ENCODE measurements at places on chromosomes 1 and 21.

DNA sequence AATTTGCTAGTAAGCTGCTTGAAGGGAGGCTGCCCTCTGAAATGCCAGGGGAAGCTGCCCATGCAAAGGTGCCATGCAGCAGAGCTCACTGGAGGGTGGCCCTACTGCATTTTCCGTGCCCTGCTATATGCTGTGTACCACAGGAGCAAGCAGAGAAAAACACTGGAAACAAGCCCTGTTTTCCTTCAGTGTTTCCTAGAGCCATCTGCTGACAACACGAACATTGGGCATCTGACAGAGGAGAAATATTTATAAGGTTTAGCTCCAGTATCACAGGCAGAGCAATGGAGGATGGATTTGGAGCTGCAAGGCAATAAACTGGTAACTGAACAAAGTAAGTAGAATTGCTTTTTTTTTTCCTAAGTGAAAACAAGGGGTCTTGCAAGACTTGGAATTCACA, 198.4 kb downstream of the USP25 start:
- no peak for DNase-seq

DNA sequence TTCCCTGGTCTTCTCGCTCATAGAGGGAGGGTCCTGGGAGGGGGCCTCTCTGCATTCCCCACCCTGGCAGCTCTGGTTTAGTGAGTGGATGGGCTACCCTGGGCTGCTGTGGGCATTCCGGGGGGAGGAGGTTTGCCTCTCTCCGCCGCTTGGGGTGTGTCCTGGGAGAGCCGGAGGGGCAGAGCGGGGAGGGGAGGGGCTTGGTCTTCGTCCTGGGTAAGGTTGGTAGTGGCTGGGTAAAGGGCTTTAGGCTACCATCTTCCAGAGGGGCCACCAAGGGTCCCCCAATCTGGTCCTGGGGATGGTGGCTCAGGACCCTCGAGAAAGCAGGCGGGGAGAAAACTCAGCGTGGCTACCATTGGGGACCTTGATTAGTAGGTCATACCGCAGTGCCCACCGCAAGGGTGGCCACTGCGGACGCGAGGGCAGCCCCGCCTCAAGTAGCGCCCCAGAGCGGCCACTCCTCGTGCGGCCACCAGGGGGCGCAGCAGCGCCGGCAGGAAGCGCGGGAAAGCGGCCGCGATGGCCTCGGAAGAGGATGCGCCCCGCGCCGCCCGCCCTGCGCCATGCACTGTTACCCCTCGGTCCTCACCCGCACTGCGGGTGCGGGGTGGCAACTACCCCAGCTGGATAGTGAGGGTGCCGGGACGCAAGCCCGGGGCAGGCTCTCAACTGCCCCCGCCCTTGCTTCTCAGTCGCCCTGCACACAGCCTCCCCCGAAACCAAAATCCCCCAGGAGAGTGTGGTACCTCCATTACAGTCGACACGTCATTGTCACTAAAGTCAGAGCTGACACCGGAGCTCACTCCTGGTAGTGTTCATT, 44.1 kb upstream of the SLC25A33 start:
- peak; percentile 76 for DNase-seq

GRCh38 chr1:60848583-60849188, 233.7 kb upstream of the NFIA start:
- no peak for DNase-seq

- DNase-seq = no peak
These were observed 47.1 kb upstream of the IRF2BP2 start for GRCh38 chr1:234656944-234657654.

- no peak for DNase-seq
These were observed 2.5 kb upstream of the OLFML3 start for GRCh38 chr1:113976609-113977278.

DNA sequence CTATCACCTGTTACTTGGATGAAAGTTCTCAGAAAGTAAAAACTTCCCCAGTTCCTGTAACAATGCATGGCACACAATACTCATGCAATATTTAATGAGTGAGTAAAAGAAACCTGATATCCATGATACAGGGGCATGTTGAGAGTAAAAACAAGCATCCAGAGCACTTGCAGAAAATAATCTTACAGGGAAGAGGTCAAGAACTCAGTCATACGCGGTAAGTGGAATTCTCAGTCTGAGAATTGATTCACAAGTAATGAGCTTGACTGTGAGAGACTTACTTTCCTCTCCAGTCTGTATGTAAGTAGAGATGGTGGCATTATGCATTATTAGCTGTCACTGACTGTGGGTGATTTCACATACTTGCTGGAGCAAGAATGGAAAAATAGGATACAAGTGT, 976.9 kb downstream of the BRINP3 start:
- no peak for DNase-seq

GRCh38 chr1:7677111-7677510, 94.0 kb upstream of the VAMP3 start:
- no peak for DNase-seq

- DNase-seq = no peak
These were observed 29.6 kb downstream of the PROK1 start for GRCh38 chr1:110480356-110481096.

DNA sequence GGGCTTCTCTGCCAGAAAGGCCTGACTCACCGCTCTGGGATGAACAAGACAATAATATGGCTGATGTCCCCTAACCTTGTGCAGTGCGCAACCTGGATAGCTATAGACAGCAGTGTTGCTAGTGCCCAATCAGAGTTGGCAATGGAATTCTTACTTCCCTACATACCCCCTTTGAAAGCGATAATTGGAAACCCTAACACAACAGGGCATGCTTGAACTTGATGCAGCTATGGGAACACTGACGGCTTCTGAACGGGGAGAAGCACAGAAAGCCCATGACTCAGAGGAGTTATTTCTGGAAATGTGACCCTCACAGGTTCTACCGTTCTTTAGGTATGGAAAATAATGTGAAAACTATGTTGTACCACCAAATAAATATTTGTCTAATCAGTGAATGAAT, 200.6 kb downstream of the TRABD2B start:
- no peak for DNase-seq

- no peak for DNase-seq
These were observed 4.8 kb downstream of the COX20 start for GRCh38 chr1:244840219-244840794.

DNA sequence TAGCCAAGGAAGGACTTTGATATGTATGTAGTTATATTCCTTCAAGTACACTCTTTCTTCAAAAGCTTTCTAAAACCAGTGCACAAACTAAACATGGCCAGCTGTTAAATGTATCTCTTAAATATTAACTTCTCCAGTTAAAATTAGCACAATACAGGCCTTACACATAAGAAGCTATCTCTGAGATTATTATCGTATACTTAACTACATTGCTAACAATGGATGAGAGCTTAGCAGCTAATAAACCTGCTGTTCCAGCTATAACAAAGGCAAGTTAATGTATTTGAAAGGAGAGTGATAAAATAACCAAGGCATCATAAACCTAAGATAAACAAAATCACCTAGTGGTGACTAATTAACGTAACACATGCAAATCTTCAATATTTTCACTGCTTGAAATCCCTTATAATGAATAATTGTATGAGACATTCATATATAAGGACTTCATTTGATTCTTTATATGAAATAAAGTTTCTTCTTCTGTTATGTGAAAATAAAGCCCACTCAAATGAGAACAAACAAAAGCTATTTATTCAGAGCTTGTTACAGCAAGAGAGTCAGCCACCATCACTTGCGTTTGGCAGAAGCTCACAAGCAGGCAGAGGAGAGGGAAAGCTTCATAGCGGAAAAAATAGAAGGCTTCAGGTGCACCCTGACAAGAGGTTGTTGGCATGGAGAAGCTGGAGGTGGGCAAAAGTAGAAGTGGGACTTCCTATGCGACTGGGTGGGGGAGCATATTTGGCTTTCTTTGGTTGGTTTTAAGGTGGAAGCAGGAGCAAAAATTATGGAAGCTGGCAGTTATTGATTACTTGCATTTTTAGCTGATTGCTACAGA, 274.1 kb upstream of the CHRM3 start:
- no peak for DNase-seq

DNA sequence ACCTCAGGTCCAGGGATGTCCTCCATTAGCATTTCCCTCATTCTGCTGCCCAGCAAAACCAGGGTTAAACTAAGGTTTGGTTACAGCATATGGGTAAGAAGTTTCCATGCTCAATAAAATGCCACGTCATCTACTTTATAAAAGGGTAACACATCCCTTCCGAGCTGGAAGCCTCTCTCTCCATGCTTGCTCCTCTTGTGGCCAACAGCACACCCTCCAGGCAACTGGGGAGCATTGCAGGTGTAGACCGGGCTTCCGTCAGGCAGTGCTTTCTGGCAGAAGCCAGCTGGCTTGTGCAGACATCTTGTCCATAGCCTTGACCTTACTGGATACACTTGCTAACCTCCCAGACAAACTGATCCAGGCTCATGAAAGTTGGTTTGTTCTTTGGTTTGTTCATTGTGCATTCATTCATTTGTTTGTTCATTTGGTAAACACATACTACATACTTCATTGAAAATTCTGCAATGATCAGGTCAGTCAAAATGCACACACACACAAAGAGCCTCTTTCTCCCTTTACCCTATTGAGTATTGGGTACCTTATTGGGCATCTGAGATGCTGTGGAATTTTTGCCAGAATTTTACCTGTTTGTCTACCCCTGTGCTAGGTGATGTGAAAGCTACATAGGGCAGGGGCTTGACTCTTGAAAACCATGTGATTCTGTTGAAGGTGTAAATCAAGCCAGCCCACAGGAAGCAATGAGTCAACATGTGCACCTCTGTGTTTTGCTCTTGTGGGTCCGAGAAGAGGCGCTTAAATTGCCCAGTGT, 422.8 kb downstream of the CAMTA1 start:
- no peak for DNase-seq

GRCh38 chr1:66940981-66941380, 16.2 kb downstream of the MIER1 start:
- no peak for DNase-seq

DNA sequence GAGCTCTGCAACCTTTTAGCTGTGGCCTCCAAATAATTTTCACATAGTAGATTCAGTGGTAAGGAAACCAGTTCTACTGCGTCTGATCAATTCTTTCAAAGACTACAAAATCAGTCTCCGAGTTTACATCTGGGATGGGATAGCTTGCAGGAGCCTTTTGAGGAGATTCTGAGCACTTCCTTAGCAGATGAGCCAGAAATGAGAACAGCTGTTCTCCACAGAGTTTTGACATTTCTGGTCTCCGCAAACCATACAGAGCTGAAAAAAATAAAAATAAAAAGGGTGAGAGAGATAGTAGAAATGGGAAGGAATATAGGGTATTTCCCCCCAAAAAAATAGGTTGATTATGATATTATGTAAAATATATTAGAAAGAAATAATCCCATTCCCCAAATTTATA, 119.3 kb downstream of the LYPLAL1 start:
- DNase-seq = no peak

DNA sequence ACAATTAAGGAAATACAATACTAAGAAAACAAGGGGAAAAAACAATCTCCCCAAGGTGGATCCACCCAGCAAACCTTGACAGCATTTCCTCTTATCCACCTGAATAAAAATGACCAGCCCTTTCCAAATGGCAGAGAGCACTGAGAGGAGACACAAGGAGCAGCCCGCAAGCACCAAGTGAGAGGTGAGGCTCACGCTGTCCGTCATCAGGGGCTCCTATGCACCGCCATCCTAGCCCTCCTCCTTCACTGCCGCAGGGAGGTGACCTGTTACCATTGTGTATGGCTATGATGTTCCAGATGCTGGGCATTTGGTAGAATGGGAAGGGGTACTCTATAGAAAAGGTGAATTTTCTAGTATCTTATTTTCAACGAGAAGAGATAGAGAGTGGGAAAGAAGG, 31.2 kb upstream of the IL20 start:
- no peak for DNase-seq

DNA sequence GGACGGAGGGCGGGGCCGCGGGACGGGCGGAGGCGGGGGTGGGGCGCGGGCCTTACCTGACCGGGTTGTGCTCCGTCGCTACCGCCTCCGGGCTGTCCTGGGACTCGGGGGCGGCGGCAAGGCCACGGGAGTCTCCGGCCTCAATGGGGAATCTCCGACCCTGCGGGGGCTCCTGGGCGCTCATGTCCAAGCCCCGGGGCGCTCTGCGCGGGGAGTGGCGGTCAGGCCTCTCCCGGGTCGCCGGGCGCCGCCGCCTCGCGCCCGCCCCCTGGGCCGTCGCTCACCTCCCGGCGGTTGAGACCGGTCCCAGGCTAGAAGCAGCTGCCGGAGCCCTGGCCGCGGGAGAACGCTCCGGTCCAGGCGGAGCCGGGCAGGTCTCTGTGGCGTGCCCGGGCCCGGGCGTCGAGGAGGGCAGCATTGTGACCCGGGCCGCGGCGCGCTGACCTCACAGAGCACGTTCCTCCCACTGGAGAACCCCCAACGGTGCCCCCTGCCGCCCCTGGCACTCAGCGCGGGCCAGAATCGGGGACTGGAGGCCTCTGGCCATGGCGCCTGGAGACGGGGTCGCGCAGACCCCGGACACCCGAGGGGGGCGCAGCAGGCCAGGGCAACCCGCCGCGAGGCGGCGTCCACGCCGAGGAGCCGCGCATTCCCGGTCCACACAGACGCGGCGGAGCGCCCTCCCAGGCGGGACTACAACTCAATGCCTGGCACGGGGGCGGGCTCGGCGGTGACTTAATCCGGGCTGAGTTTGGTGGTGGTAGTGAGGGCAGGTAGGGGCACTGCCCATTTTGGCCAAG, 411 bp downstream of the FAM229A start:
- DNase-seq = peak; percentile 59

GRCh38 chr1:109131059-109131458, 17.1 kb downstream of the ELAPOR1 start:
- DNase-seq = no peak

DNA sequence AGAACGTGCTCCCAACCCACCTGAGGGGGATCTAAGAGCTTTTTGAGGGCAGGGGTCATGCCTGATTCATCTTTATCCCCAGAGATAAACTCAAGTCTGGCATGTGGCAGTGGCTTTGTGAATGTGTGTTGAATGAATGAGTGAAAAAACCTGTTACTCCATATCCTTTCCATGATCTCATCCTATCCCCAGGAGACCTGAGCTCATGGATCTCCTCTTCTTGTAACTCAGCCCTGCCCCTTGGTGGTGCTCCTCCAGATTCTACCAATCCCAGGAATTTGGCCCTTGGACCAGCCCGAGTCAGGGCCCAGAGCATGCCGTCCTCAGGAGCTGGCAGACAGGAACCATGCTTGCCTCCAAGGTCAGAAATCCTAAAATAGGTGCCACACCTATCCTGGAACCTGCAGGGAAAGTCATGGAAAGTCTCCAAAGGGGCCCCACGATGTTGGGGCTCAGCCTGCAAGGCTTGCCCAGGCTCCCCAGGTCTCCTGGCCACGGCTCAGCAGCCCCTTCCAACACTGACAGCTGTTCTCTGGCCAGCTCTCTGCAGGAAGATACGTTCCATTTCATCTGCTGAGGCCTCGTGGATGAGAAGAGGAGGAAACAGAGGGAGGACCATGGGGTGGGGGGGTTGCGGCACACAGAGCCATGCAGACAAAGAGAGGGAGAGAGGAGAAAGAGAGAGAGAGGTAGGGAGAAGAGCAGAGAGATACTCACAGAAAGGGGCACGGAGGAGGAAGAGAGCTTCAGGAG, 214.6 kb downstream of the TRABD2B start:
- no peak for DNase-seq

DNA sequence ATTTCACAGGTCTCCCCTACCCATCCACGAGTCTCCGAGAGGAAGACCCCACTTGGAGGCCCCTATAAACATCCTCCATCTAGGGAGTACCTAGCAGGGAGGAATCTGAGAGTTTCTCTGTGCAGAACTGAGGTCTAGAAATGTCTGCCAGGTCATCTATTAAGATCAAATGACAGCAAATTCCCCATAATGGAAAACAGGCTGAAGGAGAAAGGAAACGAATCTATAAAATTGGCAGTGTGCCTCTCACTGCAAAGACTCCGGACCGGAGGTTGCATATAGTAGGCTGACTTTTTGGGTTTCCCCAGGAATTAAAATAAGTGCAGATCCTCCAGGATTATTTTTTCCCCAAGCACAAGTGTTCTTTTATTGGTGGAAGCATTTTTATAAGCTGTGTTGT, 57.7 kb downstream of the NMNAT2 start:
- no peak for DNase-seq
